ENCODE measurements at places on chromosomes 5 and 9. TPM values are rescaled to one million over a fixed set of nuclear protein-coding genes. Genes with fewer than 3 reads are reported as not detected.

The RNF44 gene
- total RNA-seq, result 40.5 TPM

The DNAH5 gene
- 29.7 TPM for total RNA-seq

The TMEM245 gene
- 137 TPM for total RNA-seq

The OGN gene
- total RNA-seq, result 145 TPM

The C5 gene
- total RNA-seq, result 53.2 TPM

The PCDHGB1 gene
- 2.4 TPM for total RNA-seq

The CNTNAP3B gene
- total RNA-seq, result 13.6 TPM

The KCNMB1 gene
- total RNA-seq, result 5.2 TPM

The TNC gene
- total RNA-seq, result 242 TPM

The CARTPT gene
- total RNA-seq, result not detected

The LCN15 gene
- total RNA-seq, result not detected

The APBA1 gene
- total RNA-seq, result 8.1 TPM

The CD14 gene
- 86.0 TPM for total RNA-seq

The OSTF1 gene
- 74.2 TPM for total RNA-seq

Measured in lung (tissue), 17 donors.